ENCODE measurements at places on chromosomes 7 and 10.
A peak's percentile ranks its signal among the peaks of the same experiment; 100 is the strongest.

DNA sequence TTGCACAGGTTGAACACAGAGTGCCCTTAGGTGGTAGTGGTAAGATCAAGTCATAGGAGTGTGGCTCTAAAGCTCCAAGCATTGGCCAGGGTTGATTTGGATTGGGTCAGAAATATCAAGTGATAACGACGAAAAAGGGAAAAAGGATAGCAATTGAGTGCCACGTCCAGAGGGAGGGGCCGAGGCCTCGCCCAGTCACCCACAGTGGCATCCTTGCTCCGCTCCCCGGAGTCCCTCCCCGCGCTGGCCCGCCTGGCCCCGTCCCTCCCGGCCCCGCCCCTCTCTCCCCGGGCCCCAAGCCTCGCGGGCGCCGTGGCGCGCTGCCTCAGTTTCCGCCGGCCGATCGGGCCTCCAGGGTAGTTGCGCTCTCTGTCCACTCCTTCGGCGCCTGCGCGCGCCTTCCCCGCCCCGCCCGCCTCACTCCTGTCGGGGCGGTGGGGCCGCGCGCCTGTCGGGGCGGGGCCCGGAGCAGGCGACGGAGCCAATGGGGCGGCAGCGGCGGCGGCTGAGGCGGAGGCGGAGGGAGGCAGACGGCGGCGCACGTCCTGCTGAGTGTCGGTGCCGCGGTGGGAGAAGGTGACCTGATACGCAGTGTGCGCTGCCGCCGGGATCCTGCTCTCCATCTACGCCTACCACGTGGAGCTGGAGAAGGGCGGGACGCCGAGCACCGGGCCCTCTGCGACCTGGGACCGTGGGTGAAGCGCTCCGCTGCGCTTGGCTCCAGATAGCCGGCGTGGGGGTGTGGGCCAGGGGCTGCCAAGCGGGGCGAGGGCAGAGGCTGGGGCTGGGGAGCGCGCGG, 209.1 kb upstream of the ZNF722 start:
- peak; percentile 74 for DNase-seq

- DNase-seq, result no peak
Observed at GRCh38 chr10:124523901-124524300, 62.3 kb downstream of the LHPP start.

DNA sequence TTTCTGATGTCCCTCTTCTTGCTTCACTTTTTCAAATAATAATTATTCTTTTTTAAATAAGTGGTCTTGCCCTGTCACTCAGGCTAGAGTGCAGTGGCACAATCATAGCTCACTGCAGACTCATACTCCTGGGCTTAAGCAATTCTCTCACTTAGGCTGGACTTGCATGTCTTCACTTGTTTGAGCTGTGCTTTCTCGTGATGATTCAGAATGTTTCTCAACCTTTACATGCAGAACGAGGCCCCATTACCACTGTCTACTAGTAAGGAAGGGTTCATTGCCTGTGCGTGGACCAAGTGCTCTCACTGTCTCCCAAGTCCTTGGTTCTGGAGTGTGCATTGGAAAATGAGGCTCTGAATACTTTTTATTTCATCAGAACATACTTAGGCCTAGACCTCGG, 468.6 kb upstream of the COBL start:
- no peak for DNase-seq

- DNase-seq, result peak; percentile 70
Observed at GRCh38 chr10:72364239-72364777, 9.6 kb upstream of the DNAJB12 start.

DNA sequence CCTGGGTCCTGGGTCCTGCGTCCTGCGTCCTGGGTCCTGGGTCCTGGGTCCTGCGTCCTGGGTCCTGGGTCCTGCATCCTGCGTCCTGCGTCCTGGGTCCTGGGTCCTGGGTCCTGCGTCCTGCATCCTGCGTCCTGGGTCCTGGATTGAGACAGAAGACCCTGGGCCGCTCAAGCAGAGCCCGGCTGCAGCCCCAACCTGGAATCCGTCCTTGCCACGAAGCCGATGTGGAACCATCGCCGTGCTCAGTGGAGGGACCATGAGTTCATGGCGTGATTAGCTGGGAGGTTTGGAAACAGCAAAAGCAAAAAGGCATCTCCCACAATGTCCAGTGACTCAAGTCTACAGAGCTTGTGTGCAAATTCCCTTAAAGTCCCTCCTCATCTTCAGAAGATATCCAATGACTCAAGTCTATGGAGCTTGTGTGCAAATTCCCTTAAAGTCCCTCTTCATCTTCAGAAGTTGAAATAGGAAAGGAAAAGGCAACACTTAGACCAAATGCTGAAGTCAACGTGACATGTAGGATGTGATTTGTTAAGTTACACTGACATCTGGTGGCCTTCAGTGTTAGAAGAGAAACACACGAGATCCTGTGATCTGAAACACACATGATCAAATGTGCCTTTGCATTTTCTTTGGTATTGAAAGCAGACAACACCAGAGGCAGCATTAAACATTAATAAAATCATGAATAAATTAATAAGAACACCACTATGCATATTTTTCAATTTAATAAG, 179.9 kb downstream of the PTPRN2 start:
- DNase-seq, result peak; percentile 20

GRCh38 chr7:128158370-128158769, 82.7 kb upstream of the LEP start:
- DNase-seq, result no peak

DNA sequence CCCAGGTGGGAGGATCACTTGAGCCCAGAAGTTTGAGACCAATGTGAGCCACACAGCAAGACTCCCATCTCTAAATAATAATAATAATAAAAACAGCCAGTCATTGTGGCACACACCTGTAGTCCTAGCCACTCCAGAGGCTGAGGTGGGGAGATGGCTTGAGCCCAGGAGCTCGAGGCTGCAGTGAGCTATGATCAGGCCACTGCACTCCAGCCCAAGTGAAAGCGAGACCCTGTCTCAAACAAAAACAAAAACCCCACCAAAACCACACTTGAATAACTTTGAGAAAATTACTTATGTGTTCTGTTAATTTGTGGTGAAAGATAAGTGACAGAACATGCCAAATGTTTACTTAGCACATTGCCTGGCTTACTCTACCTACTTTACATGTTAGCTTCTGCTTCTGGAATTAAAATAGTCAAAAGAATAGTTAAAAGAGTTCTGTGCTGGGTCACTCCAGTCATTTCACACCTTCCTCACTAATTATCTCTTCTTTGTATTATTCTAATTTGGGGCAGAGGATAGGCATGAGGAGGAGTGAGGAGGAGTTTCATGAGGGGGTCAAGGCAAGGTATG, 9.8 kb downstream of the TMEM60 start:
- no peak for DNase-seq

DNA sequence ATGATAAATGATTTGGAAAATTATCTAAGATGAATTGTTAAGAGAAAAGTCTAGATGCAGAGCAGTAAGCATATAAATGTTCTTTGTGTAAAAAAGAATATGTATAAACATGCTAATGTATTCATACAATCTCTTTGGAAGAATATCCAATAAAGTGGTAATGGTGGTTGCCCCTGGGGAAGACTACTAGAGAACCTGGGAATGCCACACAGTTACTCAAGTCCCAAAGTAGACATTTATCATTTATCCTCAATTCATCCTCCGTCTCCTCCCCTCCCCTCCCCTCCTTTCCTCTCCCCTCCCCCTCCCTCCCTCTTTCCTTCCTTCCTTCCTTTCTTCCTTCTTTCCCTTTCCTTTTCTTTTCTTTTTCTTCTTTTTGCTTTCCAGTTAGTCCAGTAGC, 51.7 kb downstream of the LRRC18 start:
- no peak for DNase-seq

DNA sequence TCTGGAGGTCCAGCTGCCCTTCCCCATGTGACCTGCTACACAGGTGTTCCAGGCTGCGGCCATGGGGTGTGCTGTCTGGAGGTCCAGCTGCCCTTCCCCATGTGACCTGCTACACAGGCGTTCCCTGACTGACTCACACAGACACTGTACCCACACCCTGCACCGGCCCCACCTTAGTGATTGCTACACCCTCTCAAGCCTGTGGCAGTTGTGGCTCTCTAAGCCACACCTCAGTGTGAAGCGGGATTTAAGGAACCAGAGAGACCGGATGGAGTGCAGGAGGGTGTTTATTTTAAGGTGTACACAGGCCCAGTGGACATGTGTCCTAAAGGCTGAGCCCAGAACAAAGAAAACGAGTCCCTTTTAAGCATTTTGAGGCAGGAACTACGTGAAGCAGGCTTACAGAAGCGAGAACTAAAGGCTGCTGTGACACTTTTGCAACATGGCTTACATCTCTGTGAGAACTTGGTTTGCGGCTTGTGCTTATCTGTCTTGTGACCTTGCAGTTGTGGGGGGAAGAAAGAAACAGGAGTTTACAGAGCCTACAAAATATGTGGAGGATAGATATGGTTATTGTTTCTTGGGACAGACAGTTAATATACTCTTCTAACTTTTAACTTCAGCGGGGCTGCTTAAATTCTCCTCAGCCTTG, 326.4 kb downstream of the PAXIP1 start:
- no peak for DNase-seq

- no peak for DNase-seq
Observed at GRCh38 chr7:121752706-121753105, 120.3 kb upstream of the PTPRZ1 start.

GRCh38 chr10:58384544-58384998, 639 bp upstream of the TFAM start:
- no peak for DNase-seq

GRCh38 chr7:72037516-72037915, 374.6 kb downstream of the CALN1 start:
- no peak for DNase-seq

DNA sequence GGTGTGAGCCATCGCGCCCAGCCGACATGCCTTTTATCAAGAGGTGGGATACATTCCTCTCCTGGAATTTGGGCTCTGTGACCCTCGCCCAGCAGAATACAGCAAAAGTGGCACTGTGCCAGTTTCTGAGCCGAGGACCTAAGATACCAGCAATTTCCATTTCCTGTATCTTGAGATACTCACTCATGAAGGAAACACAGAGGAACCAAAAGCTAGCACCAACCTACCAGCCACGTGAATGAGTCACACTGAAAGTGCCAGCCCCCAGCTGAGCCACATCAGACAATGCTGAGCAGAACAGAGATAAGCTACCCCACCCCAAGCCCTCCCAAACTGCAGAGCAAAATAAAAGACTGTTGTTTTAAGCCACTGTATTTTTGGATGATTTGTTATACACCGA, 56.3 kb downstream of the CACUL1 start:
- DNase-seq, result no peak

GRCh38 chr7:139738101-139738489, 39.7 kb downstream of the HIPK2 start:
- DNase-seq, result no peak

- no peak for DNase-seq
Observed at GRCh38 chr7:43513251-43513650, 69.7 kb upstream of the STK17A start.
